ENCODE measurements at places on chromosomes 4 and X.

DNA sequence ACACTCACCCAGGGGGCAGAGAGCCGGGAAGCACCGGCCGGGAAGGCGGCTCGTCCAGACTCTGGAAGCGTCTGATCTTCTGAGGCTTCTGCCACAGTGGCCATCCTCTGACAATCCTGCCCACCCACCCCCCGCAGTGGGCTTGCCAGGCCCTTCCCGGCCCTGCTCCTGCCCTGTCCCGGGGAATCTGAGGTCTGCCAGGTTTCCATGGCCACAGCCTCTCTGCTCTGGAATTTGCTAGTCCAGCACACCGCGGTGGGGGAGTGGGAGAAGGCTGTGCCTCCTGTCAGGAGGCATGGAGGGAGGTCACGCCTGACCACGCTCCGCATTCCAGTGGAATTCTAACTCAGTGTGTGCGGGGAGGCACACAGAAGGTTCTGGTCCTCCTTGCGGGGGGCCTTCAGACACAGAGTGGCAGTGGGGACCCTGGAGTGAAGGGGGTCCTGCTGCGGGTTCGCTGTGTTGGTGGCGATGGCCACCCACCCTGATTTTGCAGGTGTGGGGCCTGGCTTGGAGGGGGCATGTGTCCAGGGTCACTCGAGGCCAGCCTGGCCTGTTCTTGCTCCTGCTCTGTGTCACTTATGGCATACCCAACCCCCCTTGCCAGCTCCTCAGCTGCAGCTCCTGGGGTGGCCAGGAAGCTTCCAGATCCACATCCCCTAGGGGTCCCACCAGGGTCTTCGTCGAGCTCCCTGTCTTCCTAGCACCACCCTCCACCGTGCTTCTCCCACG lies 55.6 kb upstream of the ADRA2C start:
- DNase-seq: peak; percentile 36

- DNase-seq: peak; percentile 95
Observed at GRCh38 chrX:154541896-154542722, 4.5 kb downstream of the G6PD start.

DNA sequence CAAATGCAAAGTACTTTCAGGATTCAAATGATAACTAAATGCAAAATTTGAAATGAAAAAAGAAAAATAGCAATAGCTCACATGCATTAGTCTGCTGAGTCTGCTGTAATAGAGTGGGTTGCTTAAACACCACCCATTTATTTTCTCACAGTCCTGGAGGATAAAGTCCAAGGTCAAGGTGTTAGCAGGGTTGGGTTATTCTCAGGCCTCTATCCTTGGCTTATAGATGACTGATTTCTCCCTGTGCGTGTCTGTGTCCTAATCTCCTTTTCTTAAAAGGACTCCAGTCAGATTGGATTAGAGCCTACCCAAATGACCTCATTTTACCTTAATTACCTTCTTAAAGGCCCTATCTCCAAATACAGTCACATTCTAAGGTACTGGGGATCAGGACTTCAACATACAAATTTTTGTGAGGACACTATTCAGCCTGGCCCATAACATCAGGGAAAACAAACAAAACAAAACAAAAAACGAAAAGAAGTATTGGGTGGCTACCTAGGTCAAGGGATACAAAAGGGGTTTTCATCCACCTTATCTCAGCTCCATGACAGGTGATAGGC lies 6.3 kb upstream of the TBL1X start:
- no peak for DNase-seq

DNA sequence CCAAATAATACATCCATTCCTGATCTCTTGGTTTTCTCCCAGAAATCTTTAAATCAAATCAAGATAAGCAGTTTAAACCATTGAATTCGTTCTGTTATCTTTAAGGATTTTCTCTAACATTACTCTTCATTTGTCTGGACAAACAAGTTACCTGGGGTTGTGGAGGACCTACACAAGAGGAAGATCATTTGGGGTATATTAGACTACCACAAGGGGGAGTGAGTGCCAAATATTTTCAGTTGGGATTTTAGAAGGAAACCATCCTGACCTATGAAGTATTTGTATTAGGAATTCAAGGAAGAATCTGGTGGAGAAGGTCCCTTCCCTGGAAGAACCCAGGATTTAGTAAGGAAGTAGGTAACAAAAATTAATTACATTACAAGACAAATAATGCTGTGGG lies 12.0 kb upstream of the DCHS2 start:
- DNase-seq: peak; percentile 31

DNA sequence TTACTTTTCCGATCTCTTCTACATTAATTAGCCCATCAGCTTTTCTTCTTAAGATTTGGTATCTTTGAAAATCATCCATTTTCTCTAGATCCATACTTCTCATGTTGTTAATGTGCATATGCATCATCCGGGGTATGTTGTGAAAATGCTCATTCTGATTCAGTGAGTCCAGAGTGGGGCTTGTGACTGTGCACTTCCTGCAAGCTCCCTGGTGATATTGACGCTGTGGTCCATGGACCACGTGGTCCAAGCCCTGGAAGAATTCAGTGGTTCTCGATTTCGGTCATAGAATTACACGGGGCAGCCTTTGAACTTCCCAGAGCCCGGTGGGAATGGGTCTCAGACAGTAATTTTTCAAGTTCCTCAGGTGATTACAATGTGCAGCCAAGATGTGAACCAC lies 69.8 kb downstream of the ZFX start:
- no peak for DNase-seq

- DNase-seq: peak; percentile 98
Observed at GRCh38 chrX:53081925-53082772, at the start of gene TSPYL2. Gene TSPYL2, plus strand, starts transcription at chrX:53082367. Its CDS starts 132 bp downstream, at chrX:53082499.

GRCh38 chr4:76997532-76997931 lies 48.0 kb downstream of the SEPTIN11 start:
- DNase-seq: no peak

- no peak for DNase-seq
Observed at GRCh38 chrX:66328950-66329596, 165.0 kb downstream of the HEPH start.

Measured in cardiac muscle cell (in vitro differentiated cells and primary cell).